ENCODE measurements at places on chromosomes 2 and 18.

DNA sequence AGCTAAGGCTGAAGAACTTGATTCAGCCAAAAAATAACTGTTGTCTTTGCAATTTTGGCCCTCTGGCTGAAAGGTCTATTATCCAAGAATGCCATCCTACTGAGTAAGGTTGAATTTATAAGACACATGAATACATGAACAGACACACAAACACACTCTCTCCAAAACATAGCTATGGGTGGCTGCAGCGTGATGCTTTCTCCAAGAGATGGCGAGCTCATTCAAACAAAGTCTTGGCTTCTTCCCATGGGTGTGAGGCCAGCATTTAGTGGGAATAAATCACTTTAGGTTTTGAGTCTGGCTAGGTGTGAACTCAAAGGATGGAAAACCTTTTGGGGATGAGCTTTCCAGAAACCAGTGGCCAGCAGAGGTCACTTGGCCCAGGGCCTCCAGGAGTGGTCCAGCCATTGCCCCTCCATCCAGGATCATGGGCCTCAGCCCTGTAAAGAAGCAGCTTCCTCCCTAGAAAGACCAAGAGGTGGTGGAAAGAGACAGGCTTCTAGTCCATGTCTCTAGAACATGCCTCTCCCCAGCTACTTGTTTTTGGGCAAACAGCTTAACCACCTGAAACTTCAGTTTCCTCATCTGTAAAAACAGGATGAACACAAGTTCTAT is 11.0 kb upstream of the OSR1 start:
- DNase-seq, result no peak

DNA sequence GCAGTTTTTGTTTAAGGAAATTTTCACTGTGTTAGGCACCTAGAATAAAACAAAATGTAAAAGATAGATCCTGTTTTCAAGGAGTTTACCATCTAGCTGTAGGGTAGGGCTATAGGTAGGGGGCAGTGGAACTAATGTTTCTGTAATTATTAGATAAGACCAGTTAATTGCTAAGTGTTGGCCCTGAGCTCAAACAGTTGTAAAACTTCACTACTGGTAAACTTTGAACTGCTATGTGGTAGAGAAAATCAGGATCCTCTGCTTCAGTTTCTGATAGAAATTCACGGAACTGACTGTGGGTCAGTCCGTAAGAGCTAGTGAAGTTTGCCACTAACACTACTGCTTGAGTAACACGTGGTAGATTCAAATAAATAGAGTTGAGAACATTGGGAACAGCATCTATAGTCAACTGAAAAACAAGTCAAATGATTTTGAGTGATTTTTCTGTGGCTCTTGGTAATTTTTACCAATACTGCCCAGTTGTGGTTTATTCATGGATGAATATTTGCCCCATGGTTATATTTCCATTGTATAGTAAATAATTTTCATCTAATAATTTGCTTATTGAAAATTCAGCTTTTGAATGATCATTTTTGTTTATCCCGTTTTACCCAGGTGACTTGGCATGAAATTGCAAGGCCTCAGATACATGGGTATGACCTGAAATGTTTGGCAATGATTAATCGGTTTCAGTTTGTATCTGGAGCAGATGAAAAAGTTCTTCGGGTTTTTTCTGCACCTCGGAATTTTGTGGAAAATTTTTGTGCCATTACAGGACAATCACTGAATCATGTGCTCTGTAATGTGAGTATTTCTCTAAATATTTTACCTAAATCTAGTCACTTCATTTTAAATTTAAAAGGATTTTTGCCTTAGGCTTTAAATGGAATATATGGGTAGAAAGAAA is 26.4 kb downstream of the ELP2 start:
- no peak for DNase-seq

- no peak for DNase-seq
Measured at GRCh38 chr2:118711603-118712002, 135.8 kb downstream of the EN1 start.

DNA sequence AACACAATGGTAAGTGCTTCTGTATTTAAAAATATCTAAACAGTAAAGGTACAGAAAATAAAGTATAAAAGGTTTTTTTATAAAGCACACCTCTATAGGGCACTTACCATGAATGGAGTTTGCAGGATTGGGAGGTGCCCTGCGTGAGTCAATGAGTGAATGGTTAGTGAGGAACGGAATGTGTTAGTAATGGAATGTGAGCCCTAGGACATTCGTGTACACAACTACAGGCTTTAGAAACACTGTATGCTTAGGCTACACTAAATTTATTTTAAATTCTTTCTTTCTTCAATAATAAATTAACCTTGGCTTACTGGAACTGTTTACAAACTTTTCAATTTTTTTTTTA is 337.9 kb upstream of the SLC39A10 start:
- DNase-seq, result no peak

- DNase-seq, result no peak
Measured at GRCh38 chr2:23497063-23497462, 112.1 kb downstream of the KLHL29 start.

GRCh38 chr2:130261970-130262760 is 63.9 kb upstream of the TUBA3E start:
- no peak for DNase-seq

DNA sequence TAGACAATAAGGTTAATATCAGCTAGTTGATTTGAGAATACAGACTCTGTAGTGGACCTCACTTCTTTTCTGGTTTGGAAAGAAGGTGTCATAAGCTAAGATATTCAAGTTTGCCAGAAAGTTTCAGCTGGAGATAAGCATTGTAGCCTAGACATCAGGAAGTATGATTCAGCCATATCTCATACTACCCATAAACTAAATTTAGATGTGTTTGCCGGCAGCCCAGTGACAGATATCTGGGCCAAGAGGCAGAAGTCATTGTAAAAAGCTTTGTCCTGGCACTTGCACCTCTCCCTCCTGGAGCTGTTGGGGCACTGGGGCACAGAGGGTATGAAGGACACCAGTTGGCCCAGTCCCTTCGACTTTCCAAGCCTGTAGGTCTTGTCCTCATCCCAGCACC is 128.0 kb downstream of the EPHA4 start:
- DNase-seq, result no peak

GRCh38 chr2:145739681-145740080 is 1219.8 kb upstream of the ZEB2 start:
- DNase-seq, result no peak

Measured in CD4-positive, alpha-beta T cell treated with Interleukin-4 for 4 hours (primary cell).